ENCODE measurements at places on chromosomes 3 and 15.

- DNase-seq = no peak
These were observed 245.7 kb downstream of the GRM7 start for GRCh38 chr3:7106635-7107034.

DNA sequence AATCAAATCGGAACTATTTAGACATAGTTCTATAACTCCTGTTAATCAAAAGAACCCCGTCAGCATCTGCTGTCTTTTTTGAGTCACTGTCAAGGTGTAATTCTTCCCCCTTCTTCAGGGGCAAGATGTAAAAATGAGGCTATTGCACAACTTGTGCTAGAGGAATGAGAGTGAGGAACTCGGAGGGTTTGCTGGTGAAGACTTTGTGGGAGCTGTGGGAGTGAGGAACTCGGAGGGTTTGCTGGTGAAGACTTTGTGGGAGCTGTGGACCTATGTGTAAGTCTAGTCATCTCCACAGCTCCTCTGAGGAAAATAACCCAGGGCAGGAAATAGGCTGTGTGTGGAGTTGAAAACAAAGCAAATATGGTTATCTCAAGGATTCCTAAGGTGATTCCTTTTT, 2.5 kb upstream of the CERS3 start:
- DNase-seq = no peak

DNA sequence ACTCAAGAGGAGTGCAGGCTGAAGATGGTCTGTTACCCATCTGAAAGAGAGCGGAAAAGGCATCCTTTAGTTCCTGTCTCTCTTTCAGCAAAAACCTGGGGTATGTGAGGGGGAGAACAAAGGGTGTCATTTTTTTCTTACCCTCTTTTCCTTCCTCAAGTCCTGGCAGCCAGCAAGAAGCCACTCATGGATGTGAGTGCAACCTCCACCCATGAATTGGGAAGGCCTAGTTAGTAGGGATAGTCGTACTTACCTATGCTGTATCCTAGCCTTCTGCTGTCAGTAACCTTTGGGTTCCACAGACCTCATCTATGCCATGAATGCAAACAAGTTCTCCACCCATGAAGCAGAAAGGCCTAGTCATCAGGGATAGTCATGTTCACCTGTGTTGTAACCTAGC, 472.8 kb downstream of the ZIC1 start:
- no peak for DNase-seq

GRCh38 chr15:63261311-63261710, 16.1 kb upstream of the APH1B start:
- DNase-seq = no peak

DNA sequence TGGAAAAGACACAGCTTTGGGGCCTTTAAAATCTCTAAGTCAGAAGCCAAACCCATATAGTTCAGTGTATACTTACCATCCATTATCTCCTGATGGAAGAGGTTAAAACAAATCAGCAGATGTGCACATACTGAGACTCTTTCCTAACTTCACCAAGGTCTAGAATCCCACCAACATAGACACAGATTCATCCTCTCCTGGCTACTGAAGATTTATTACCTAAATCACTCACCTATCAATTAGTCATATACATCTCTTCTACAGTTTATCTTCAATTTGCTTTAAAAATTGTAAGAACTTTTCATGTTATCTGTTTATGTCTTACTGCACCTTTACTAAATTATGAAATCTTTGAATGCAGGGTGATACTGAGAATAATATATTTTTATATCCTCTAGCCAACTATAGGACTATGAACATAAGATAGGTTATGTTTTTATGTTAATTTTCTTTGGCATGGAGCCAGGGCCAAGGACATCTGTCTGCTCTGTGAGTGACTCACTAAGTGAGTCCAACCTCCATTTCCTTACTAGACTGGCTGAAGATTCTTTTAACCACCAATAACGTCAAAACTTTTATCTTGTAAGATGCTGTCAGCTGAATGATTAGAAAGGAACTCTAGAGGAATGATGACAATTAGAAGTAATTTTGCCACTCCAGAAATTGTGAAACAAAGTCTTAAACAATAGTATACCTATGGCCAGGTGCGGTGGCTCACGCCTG, 397.6 kb downstream of the FOXP1 start:
- no peak for DNase-seq

GRCh38 chr15:62966294-62967078, 76.1 kb upstream of the TPM1 start:
- no peak for DNase-seq

DNA sequence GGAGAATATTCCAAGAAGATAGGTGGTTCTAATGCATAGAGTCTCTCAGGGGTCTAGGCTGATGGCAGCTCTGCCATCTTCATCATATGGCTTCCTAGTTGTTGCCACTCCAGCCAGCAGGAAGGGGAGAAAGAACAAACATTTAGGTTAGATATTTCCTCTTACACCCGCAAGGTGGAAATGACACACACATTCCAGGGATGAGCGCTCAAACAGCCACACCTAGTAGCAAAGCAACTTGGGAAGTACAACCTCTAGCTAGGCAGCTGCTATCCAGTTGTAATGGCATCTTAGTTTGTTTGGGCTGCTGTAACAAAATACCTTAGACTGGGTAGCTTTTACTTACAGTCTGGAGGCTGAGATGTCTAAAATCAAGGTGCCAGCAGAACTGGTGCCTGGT, 51.9 kb upstream of the ADAMTSL3 start:
- no peak for DNase-seq

- DNase-seq = no peak
These were observed 58.8 kb downstream of the MAP3K13 start for GRCh38 chr3:185421577-185422232.

DNA sequence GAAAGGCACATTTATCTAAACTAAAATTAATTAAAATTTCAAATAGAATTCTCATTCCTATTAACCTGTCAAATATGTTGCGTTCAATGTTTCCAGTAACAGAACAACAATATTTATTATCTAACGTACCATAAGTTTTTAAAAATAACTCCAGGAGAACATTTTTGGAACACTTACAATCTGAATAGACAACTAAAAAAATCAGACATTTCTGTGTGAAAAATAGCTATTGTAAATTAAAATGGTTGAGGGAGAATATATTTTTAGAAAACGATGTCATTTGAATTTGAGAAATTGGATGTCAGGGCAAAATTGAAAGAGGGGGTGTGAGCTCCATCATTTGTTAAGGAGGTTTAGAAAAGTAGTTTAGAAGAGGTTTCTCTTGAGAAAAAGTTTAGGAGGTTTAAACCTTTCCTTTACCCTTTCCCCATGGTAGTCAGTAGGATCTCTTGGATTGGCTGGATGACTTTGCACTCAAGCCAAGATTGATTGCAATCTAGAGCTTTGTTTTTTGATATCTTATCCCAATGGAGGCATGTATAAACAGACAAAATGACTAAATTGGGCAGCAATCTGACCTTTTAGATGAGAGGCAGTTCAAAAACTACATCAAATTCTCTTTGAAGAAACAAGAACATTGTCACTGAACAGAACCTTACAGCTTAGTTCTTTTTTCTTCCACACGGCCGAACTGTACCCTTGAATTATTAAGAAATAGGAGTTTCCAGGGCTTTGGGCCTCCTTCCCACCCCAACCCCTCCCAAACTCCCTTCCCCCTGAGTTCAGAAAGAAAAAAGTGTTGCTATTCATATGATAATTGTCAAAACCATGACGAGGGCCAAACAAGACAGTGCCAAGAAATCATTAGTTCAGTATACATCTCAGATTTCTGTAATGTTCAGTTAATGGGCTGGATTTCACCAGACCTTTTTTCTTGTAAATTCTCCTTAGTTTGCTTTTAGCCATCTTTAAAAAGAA, 79.7 kb upstream of the CDIN1 start:
- no peak for DNase-seq

- DNase-seq = no peak
These were observed 33.5 kb downstream of the TUSC7 start for GRCh38 chr3:116743062-116743461.

DNA sequence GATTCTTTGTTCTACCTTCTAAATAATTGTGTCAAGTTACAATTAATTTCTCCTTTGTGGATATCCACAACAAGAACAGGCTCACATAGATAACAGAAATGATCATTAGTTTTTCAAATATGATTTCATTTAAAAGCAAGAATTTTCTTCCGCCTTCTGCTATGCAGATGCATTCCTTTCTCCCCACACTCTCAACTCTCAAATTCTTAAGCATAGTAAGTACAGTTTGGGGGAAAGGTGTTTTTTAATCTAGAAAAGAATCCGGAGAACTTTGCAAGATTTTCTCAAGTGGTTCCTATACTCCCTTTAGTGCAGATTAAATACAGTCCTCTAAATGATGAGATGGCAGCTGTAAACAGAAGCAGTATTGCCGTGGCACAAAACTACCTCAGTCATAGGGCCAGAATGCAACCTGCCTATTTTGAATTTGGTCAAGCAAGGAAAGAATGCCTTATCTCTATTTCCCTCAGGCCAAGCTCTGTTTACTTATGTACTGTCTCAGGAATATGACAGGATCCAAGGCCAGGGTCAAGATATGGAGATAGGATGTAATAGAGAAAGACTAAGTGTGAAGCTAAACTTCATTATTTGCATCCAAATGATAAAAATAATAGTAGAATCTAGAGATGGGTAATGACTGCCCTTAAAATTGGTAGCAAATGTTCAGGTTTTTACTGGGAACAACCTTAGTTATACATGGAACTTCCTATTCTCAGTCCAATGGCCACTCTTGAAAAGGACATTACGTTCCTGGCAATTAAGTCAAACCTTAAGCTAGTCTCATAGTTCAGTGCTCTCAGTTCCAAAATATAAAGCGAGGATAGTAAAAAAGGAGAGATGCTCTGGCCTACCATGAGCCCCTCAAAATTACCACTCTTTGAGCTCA, 77.3 kb upstream of the PHLDB2 start:
- no peak for DNase-seq

GRCh38 chr3:183428447-183429211, at the start of gene MCF2L2:
MCF2L2 (minus strand) TSS chr3:183428619; CDS start chr3:183427977, 642 bp downstream.
- DNase-seq = no peak

DNA sequence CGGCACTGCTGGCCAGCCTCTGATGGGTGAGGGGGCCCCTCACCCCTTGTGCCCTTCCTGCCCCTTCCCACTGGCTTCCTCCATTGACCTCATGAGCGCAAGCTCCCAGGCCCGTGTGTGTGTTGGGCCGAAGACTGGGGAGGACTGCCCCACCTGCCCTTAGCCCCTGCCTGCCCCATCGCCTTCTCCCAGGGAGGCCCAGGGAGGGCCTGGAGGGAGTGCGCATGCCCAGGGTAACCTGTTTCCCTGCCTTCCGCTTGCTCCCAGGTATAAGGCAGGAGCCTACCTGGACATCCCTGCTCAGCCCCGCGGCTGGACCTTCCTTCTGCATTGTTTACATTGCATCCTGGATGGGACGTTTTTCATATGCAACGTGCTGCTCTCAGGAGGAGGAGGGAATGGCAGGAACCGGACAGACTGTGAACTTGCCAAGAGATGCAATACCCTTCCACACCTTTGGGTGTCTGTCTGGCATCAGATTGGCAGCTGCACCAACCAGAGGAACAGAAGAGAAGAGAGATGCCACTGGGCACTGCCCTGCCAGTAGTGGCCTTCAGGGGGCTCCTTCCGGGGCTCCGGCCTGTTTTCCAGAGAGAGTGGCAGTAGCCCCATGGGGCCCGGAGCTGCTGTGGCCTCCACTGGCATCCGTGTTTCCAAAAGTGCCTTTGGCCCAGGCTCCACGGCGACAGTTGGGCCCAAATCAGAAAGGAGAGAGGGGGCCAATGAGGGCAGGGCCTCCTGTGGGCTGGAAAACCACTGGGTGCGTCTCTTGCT, 8.8 kb downstream of the DLL4 start:
- DNase-seq = no peak

DNA sequence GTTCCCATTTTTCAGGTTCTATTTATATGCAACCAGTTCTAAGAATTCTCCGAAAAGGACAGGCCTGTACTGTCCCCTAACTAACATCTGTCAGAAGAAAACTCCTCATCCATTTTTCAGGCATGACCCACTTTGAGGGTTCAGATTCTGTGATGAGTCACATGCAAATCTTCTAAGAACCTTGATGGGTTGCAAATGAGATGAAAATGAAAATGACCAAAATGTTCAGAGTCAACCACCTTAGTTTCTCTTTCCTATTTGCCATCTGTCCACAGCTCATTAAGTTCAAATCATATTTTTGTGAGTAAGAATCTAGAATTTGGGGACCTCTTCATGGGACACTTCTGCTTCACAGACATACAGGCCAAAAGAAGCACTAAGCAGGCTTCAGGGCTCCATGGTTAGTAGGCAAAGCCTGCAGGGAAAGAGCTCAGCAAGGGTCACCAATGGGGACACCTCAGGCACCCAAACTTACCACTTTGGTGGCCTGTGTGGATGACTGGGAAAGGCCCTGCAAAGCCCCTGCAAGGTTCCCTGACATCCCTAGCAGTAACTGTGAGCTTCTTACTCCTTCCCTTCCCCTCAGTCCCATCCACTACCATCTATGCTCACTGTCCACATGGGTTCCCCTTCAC, 122.0 kb downstream of the WDR76 start:
- no peak for DNase-seq

- DNase-seq = no peak
These were observed 169.3 kb downstream of the ADAMTS9 start for GRCh38 chr3:64518496-64518895.

DNA sequence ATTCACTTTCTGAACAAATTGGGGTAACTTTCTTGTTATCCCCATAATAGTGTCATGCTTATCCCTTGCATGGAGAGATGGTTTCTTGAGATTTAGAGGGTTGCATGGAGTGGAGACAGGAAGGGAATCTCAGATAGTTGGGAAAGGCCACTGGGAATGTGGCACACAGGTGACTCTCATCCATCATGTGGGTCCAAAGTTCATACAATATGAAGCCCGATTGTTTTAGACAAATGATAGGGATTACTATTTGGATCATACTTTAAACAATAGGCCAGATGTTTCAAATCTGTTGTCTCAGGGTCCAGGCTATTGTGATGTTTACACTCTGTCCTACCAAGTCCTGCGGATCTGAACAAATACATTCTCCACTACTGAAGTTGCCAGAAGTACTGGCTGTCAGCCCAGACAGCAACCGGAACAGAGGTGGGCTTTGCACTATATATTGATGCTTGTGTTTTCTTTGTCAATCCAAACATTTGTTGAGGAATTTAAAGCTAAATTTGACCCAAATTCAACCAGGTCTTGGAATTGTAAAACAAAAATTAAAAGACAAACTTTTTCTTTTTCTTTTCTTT, 39.2 kb upstream of the NMNAT3 start:
- DNase-seq = no peak

DNA sequence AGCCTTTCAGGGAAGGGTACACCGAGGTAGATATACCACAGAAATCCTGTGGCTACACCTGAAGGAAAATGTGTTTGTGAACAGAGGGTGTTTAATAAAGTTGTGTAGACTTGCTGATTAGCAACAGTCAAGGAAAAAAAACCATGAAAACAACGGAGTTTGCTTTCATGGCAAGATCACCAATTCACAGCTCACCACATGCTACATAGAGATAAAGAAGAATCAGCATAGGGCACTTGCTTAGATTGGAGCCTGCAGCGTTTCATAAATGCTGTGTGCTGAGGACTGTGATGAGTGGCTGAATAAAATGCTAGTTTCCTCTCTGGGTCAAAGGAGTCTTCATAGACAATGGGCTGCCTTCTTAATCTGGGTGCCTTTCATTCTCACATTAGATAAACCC, 257.6 kb downstream of the SLC9A9 start:
- no peak for DNase-seq
